ENCODE measurements at places on chromosomes 4 and X. TPM values are rescaled to one million over a fixed set of nuclear protein-coding genes. Genes with fewer than 3 reads are reported as not detected.

Gene MAGEA2B
- not detected for total RNA-seq

Gene TRAM1L1
- 0.27 TPM for total RNA-seq

Gene P2RY4
- total RNA-seq, result 0.81 TPM

Gene TKTL2
- total RNA-seq, result not detected

Gene F8A3
- 1.1 TPM for total RNA-seq

Gene TRIM75
- total RNA-seq, result not detected

Gene NCAPG
- 1.6 TPM for total RNA-seq

Gene FRG2
- total RNA-seq, result not detected

Gene PDE6B
- 36.4 TPM for total RNA-seq

Gene CITED1
- total RNA-seq, result not detected

Gene ABRAXAS1
- total RNA-seq, result 14.5 TPM

Gene TLL1
- not detected for total RNA-seq

Gene PFKFB1
- total RNA-seq, result 0.27 TPM

Gene HTN1
- not detected for total RNA-seq

Gene BST1
- 13.7 TPM for total RNA-seq

GRCh38 chr4:175325230-175325629 is 407.1 kb downstream of the ADAM29 start:
- DNase-seq, result no peak

- DNase-seq, result no peak
These were observed 327.9 kb upstream of the PITX2 start for GRCh38 chr4:110950731-110951130.

DNA sequence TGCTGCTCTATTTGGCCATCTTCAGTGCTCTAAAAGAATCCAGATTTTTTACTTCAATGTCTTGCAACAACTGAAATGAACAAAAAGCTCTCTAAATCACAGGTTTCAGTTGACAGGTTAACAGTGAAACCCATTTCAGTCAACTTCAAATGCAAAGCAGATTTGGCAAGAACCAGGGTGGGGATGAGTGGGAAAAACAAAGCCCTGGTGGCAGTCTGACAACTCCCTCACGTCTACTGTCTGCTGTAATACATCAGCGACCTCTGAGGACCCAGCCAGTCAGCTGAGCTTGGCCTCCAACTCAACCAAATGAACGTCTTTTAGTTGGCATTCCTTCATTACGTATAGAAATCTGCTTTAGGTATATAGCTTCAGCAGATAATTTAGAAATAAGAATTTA is 95.8 kb downstream of the COL25A1 start:
- DNase-seq, result no peak

DNA sequence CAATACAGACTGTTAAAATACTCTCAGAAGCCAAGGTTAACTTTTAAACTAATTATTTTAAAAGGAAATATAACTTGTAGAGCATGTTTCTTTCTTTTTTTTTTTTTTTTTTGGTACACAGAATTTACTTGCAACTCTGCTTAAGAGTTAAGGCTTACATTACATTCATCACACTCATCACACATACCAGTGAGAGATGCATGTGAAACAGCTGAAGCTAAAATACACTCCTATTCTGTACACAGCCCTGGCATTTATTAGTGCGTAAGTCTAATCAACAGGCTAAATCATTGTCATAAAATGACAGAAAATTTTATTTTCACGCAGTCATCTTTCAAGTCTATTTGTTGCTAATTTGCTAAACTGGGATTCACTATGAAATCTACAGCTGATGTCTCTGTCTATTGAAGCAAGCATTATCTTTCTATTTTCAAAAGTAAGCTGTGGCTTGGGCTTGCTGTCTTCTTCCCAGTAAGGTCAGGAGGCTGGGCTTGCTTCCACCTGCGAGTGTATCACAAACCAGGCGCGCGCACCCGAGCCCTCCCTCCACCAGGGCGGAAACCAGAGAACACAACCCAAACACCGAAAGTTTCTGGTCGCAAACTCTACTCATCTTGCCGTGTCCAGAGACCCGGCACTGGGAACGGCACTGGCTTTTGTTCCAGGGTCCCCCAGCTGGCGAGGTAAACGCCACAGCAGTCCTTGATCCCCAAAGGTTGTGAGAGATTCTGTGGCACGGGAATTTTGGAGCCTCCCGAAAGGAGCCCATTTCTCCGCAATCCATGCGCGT is 3.9 kb downstream of the MAML3 start:
- peak; percentile 78 for DNase-seq

GRCh38 chr4:27278615-27279375 is 418.2 kb downstream of the STIM2 start:
- DNase-seq, result no peak

DNA sequence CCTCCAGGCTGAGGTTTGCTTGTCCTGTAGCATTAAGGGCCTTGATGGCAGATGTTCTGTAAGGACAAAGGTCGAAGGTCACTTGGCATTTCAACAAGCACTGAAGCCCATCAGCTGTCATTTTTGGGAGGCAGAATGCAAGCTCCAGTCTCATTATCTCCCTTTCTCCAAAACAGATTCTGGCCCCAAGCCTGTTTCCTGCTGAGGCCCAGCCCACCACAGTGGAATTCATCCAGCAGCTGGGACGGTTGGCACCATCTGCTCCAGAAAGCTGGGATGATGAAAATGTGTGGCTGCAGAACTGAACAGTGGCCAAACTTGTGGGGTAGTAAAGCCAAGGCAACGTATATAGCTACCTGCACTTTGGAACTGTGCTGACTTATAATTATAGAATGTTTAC is 17.7 kb upstream of the PPEF2 start:
- DNase-seq, result no peak

DNA sequence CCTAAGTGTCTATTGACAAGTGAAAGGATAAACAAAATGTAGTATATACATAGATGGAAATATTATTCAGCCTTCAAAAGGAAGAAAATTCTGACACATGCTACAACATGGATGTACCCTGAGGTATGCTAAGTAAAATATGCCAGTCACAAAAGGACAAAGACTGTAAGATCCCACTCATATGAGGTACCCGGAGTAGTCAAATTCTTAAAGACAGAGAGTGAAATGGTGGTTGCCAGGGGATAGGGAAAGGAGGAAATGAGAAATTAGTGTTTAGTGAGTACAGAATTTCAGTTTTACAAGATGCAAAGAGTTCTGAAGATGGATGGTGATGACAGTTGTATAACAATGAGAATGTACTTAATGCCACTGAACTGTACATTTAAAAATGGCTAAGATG is 102.3 kb upstream of the NAP1L5 start:
- DNase-seq, result no peak

- peak; percentile 47 for DNase-seq
These were observed 31.5 kb upstream of the IL21 start for GRCh38 chr4:122652379-122652778.

GRCh38 chr4:172813359-172813923 is 355.2 kb upstream of the GALNT7 start:
- no peak for DNase-seq

DNA sequence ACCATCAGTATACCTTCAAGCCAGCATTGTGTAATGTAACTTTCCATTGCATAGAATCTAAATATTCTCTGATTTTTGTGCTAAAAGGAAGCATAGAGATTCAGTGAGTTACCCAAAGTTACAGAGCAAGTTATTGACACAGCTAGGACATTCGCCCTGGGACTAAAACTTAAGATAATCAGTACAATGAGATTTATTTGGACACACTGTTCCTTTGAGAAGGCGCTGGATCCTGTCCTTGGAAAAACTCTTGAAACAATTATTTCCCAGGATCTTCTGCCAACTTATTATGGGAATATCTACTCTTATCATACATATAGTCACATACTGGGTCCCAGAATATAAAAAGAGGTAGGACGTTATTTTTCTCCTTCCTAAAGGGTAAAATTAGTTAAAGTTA is 392.0 kb downstream of the UBE2NL start:
- DNase-seq, result no peak

DNA sequence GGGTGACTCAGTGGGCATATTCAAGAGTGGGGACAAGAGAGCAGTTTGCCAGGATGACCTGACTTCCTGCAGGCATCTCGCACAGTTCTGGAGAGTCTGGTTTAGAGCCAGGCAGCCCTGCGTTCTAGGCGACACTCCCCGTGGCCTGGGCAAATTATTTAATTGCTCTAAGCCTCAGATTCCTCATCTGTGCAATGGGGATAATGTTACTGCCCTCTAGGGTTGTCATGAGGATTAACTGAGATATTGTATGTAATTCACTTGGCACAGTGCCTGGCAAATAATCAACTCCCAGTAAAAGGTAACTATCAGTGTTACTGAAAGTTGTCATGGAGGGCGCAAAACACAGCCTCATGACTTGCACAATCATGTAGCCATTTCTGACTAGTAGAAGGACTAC is 48.8 kb upstream of the PITX2 start:
- no peak for DNase-seq

GRCh38 chr4:2842687-2843262 is 869 bp upstream of the ADD1 start:
- no peak for DNase-seq

DNA sequence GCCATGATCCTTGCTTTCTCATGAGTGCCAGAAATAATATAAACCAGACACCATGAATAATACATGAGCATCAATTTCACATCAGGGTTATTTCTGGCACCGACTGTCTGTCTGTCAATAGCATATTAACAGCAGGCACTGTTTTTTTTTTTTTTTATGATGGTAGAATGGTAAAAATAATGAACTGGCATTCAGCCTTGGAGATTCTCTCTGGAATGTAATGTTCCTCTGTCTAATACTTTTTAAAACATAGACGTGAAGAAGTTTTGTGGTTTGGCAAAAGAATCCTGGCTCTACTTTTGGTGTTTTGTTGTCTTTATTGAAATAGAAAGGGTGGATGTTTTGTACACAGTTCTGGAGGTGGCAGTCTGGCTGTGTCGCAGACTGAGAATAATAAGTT is 874.6 kb upstream of the PRKX start:
- DNase-seq, result no peak

- peak; percentile 4 for DNase-seq
These were observed 531 bp downstream of the CAMK2D start for GRCh38 chr4:113760795-113761619.

- no peak for DNase-seq
These were observed 135.5 kb downstream of the AMMECR1 start for GRCh38 chrX:110182362-110182761.

- peak; percentile 17 for DNase-seq
These were observed 158.7 kb downstream of the DCHS2 start for GRCh38 chr4:154332681-154333421.
